Stimulated activated CD8-positive, alpha-beta memory T cell treated with anti-CD3 and anti-CD28 coated beads, Interleukin-12 subunit alpha, Interleukin-12 subunit beta, amount 100 ng/mL, for 4 hours (primary cell): ENCODE measurements at places on chromosomes 2 and 18.

DNA sequence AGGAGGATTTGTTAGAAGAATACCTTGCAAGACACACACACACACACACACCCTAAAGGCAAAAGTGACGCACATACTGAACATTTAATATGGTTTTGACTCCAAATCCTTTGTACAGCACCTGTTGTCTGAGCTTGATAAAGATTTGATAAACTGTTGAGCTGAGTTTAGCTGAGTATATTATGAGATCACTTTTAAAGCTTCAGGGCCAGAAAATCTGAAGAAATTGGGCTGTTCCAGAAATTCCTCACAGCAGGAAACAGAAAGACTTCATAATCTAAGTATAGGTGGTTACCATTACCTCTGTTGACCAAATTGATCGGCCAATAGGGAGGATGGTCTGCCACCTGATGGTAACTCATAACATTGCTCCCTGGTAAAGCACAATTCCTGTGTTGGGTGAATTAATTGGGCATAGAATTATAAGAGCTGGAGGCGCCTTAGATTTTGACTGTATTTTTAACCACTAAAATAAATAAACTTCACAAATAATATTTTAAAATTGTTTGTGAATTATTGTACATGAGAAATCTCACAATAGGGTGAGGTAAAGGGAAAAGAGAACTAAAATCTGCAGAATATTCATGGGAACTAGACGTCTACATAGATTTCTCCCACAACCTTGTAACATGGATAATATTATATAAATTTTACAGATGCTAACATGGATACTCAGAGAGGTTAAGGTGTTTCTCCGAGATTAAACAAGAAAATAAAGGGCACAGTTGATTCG is 21.8 kb upstream of the RPIA start:
- DNase-seq, result no peak

DNA sequence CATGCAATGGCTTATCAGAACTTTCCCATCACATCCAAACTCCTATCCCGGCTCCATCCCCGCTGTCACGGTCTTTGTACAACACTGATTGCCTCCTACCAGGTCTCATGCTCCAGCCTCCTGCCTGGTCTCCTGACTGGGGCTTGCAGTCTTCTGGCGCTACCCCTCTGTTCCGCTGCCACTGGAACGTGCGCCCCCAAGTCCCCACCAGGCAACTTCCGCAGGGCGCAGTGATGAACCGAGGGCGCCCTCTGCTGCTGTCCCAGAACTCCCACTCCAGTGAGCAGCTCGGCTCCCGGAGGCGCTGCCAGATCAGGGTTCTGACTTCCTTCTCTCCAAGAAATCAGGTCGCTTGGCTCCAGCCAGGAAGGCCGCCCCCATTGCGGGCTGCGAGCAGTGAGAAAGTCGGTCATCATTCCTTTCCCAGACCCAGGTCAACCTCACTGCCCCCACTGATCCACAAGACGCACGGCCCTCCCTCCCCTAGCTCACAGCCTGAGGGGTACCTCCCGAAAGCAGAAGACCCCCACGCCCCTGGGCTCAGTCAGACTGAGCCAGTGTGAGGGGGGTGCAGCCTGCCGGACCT is 43.9 kb upstream of the RAB11FIP5 start:
- DNase-seq, result no peak

DNA sequence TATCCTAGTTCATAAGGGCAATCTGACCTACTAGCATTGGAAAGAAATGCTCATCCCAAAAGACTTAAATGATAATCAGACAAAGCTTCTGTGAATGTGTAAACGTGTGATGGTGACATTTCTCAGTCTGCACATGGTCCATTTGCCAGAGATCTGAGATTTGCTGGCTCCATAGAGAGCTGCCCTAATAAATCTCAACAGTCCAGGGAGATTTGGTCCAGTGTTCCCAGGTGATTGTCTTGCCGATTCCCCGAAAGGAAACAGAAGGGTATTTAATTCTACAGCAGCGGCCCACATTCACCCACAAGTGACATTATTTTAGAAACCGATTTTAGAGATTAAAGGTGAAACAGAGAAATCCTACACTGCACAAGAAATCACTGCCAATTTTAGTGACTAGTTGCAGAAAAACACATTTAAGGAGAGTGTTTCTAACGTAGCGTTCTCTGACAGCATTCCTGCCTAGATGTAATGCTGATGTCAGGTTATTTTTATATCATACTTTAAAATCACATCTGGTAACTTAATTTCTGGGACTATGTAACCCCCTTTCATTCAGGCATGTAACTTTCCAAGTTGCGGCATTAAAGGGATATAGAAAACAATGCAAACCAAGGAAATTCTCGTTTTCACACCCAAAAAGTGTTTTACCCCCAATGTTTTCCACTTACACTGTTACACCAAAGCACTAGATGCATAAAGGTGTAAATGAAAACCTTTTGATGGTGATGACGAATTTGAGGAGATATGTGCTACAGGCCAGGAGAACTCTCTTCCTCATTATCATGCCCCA is 231.9 kb upstream of the FN1 start:
- no peak for DNase-seq

GRCh38 chr2:218985325-218986091 is 524 bp upstream of the FEV start:
- DNase-seq, result no peak
